ENCODE measurements at places on chromosomes 11 and 22.
A peak's percentile ranks its signal among the peaks of the same experiment; 100 is the strongest.

DNA sequence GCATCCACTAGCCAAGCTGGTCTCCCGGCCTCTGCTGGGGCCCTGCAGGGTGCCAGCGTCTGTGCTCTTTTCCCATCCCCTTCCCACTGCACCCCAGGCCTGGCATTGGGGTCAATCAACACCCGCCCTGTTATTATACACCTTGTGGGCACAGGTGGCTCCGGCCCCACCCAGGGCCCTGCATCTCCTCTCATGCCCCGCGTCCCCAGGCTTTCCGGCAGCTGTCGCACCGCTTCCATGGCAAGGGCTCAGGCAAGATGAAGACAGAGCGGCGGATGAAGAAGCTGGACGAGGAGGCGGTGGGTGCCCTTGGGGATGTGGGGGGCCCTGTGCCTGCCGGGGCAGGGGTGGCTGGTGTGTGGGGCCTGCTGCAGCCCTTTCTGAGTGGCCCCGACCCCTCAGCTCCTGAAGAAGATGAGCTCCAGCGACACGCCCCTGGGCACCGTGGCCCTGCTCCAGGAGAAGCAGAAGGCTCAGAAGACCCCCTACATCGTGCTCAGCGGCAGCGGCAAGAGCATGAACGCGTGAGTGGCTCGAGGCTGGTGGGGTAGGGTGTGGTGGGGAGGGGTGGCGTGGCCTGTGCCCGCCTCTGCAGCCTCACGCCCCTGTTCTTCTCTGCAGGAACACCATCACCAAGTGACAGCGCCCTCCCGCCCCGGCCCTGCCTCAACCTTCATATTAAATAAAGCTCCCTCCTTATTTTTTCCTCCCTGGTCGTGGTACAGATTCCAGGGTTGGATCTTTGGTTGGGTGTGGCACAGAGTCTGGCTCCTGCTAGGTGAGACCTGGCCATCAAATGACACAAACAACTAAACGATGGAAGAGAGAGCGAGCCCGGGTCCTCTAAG lies 17.1 kb downstream of the SART1 start:
- DNase-seq: no peak

DNA sequence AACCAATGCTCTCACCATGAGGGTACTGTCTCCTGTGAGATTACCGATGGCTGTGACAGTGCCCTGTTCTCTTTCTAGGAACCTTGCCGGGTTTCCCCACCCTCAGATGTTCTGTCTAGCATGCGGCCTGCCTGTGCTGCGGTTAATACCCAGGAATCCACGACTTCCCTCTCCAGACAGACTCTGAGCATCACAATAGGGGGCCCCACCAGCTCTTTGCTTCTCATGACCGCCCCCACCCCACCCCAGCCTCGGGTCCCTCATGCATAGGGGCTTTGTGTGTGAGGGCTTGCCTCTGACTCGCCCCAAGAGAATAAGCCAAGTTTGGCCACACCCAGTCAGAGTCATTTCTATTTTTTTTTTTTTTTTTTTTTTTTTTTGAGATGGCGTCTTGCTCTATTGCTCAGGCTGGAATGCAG lies 10.3 kb downstream of the PARVG start:
- DNase-seq: no peak

DNA sequence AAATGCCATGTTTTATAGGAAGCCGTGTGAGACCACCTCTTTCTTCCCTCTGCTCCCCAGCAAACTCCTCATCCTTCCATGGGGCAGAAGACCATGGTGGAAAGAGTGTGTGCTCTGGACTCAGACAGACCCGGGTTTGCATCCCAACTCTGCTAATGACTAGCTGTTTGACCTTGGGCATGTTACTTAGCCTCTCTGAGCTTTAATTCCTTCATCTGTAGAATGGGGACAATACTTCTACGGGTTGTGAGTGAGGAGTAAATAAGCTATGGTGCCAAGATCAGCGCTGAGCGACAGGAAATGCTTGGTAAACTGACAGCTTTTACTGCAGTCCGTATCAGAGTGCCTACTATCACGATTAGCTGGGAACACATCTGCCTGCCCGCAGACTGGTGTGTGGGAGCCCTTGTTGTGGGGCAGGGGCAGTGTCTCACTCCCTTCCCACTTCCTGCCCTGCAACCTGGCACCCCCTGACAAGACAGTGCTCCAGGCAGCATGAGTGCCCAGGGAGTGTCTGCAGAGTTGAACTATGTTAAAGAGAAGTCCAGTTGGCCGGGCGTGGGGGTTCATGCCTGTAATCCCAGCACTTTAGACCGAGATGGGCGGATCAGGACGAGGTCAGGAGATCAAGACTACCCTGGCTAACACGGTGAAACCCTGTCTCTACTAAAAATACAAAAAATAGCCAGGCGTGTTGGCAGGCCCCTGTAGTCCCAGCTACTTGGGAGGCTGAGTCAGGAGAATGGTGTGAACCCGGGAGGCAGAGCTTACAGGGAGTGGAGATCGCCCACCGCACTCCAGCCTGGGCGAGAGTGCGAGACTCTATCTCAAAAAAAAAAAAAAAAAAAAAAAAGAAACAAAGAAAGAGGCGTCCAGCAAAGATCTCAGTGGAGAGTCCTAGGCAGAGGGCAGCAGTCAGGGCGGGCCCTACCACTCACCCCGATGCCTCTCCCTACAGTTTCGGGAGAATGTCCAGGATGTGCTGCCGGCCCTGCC lies 2.2 kb downstream of the SEC14L2 start:
- no peak for DNase-seq

DNA sequence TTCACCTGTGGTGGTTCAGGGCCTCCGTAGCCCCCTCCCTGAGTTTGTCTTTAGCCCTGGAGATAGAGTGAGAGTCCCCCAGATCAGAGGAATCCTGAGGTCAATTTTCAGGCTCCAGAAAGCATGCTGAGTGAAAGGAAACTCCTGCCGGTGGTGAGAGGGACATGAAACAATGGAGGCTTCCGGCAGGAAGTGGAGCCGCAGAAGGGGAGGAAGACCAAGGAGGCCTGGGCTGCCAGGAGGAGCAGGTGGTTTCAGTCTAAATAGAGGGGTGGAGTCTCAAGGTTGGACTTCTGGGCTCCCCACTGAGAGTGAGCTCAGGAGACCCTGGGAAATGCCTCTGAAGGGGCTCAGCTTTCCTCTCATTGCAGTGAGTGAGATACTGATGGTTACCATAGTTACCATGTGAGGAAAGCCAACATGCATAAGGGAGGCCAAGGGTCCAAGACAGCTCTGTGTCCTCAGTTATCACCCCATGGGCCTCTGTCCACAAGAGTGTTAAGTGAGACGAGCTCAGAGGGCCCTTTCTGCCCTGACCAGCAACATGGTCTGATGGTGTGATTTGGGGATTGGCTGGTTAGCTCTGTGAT lies 10.7 kb downstream of the SLCO2B1 start:
- DNase-seq: no peak

DNA sequence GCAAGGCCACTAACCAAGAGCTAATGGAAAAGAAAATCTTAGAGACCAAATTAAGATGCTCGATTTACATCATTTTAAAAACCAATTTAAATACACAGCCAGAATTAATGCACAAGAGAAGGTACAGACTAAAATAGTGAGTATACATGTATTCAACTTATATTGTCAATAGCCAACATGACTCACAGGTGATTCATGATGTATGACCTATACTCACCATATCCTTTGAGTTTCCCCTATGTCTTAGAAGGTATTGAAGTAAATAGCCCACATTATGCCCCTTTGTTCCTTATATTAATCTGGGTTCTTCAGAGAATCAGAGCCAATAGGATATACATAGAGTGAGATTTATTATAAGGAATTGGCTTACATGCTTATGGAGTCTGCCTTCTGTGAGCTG lies 97.5 kb upstream of the ANO3 start:
- DNase-seq: no peak

DNA sequence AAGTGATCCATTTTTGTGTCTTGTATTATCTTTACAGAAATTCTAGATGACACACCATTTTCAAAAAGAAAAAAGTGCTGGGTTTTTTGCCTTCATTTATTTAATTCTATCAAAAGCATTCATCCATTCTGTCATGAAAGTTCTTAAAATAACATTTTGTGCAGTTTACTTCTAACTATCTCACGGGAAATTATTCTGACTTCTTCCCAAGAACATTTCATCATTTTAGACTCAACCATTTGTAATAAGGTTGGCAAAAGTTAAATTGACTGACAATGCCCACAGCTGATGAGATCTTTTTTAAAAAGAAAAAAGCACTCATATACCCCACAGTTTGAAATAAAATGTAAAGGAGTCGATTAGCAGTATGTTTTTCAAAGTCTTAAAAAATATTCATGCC lies 68.5 kb downstream of the SBF2 start:
- DNase-seq: no peak

DNA sequence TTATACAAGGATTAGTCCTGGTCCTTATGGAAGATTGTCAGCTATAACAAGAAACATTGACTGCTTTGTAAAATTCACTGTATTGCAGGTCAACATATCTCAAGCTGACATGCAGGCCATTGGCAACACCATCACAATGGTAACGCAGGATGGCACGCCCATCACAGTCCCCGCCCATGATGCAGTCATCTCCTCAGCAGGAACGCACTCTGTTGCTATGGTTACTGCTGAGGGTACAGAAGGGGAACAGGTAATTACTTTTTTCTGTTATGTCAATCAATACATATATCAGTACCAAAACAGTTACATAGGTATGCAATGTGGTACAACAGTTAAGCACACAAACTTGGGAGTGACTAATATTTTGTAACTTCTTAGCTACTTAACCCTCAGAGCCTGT lies 55.3 kb downstream of the ZNF143 start:
- peak; percentile 27 for DNase-seq

DNA sequence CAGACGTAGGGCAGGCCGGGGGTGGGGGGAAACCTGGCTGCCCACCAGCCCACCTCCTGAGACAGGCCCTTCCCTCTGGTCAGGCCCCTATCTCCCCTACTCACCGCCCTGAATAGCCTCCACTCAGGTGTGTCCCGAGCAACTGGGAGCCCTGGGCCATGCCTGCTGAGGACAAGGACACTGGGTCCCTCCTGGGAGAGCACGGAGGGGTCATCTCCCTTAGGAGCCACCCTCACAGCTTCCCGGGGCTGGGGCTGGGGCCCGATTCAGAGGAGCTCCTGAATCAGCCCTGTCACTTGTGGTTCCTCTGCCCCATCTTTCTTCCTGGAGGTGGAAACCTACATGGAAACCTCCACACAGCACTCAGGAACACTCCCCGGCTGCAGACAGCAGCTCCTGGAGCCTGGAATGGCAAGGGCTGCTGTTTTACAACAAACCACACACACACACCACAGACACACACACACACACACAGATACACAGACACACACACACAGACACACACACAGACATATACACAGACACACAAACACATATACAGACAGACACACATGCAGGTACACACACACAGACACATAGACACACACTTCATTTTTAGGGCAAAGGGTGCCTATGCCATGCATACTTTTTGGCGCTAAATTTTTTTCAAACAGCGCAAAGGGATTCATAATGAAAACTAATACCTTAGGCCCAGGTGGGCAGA lies 9.6 kb upstream of the EMID1 start:
- no peak for DNase-seq

GRCh38 chr22:46308283-46308988 lies 11.8 kb downstream of the GTSE1 start:
- no peak for DNase-seq

DNA sequence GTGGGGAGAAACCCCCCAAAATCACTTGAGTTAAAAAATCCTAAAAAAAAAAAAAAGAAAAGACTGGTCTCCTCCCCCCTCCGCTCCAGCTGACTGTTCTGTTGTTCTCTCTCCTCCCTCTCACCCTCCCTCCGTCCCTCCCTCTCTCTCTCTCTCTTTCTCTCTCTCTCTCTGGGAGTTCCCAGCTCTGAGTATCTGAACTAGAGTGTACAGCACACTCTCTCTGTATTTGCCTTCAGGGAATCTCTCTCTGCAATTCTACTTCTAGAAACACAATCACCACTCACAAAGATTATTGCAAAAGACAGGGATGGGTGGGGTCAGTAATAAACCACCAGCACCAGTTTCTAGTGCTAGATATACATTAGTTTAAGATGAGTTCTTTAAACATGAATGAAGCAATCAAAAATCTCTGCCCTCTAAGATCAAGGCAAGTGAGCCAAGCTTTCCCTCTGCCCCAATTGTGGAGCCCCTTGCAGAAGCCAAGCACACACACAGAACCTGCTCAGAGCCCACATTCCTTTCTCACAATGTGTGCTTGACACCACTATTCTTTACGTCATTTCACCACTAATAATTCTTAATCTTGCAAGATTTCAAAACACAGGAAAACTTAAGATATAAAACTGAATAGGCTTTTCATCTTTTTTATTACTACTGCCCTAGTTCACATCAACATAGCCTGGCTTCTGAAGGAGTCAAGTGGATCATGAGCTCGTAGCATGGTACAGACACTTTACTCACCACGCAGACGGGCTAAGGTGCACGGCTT lies 133.5 kb downstream of the RBFOX2 start:
- no peak for DNase-seq

DNA sequence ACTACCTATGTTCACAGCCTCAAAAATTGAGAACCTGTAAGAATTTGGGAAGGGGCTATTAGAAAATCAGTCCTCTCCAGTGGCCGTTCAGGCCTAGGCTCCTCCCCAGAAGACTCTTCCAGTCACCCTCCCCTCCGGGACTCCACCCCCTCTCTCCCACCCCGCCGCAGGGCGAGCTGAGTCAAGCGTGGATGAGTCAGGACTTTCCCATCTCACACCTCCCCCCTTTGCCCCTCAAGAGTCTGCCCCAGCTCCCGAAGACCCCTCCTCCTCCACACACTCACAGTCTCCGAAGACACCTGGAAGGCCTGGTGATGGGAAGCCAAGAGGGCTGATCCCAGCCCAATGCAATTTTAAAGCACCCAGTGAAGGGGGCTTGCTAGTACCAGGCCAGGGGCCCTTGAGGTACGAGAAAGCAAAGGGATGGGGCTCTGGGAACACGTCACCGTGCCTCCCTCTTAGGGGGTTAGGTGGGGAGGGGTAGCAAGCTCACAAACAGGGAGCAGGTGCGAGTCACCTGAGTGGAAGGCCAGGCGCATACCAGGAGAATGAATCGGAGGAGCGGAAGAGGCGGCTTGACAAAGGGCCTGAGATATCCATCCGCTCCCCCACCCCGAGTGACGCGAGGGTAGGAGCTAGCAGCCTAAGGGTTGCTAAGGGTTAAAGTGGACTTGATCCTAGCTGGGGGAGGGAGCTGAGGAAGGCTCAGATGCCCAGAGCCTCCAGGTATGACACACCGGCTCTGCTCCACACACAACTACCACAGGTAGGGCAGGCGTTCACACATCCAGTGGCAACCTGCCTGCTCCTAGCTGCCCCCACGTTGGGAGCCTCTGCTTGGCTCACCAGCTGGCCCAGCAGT lies 13.6 kb downstream of the BCL9L start:
- DNase-seq: peak; percentile 100

DNA sequence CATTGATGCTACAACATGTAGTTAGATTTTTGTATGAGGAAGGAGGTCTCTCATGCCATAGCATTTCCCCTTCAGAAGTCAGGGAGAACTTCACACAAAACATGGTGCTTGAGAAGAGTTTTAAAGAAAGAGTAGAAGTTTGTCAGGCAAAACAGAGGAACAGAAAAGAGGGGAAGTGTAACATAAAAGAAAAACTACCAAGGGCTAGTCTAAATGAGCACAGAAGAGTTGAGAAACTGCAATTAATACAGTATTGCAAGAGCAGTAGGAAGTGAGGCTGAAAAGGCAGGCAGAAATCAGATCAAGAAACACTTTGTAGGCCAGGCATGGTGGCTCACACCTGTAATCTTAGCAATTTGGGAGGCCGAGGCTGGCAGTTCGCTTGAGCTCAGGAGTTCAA lies 61.0 kb downstream of the FAM168A start:
- DNase-seq: no peak

- peak; percentile 62 for DNase-seq
Measured at GRCh38 chr11:107999759-108000455, 8.8 kb upstream of the CUL5 start.

Data from SW480 (cell line).